BJ (cell line): ENCODE measurements at places on chromosomes 5 and 9.

DNA sequence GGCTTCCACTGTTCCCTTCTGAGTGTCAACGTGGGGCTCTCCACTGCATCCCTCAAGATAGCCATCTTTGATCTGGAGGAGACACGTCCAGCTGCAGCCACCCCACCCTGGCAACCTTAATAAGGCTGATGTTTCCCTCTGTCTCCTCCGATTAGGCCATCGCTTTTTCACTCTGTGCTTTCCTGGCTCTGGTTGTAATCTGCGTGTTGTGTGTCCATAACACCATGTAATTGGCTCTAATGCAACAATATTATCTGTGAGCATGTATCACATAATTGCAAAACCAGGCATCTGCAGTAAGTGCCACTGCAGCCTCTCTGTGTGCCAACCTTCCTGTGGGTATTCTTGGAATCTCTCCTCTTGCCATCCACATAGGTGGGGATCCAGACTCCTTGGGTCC is 249.9 kb upstream of the PANK3 start:
- no peak for DNase-seq

GRCh38 chr9:13467157-13467556 is 187.7 kb upstream of the MPDZ start:
- no peak for DNase-seq

DNA sequence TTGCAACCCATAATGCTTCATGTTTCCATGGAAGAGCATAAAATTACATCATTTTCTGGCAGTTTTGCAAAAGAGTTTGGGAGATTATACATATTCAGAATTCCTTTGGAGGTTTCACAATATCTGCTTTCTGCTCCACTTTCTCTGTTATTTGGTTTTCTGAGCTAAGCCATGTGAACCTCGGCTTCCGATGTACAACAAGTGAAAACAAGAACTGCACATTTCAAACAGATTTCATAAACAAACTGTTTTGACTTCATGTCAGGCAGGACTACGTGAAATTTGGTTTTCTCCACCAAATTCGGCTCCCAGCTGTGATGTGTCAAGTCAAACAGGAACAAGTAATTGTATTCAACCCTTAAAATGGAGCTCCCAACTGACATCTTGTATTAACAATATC is 609.8 kb downstream of the IRX1 start:
- no peak for DNase-seq

DNA sequence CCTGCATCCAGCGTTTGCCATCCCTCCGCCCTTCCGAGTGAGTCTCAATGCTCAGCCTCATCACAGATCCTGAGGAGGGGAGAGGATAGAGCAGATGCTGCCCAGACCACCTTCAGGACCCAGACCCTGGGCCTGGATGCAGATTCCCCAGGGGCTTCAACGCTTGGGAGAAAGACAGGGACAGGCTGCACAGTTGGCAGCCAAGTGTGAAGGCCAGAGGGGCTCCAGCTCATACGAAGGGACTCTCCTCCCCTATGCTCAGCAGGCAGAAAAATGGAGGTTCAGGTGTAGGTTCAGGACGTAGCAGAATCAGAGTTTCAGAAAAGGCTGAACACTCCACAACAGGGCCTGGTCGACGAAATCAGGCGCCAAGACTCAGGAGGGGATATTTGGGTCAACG is 378.5 kb upstream of the IRX1 start:
- DNase-seq = no peak

DNA sequence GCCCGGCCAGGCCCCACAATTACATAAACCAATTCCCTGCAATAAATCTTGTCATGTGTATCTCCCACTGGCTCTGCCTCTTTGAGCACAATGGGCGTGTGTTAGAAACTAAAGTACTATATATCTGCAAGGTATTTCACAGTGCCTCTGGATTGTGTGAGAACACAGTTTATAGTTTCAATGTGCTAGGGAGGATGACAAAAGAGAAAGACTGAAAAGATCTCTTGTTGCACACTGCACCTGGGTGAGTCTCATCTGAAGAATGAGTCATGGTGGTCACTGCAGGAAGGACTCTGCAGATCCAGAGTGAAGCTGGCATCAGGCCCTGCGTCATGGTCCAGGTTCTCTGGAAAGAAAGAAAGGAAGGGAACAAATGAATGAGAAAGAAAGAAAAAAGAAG is 20.7 kb upstream of the CTSV start:
- DNase-seq = no peak

- DNase-seq = peak; percentile 40
Observed at GRCh38 chr5:179060116-179061008, at the start of gene ZNF354C. Gene ZNF354C, plus strand, starts transcription at chr5:179060373. Its CDS starts 1,696 bp downstream, at chr5:179062069.

DNA sequence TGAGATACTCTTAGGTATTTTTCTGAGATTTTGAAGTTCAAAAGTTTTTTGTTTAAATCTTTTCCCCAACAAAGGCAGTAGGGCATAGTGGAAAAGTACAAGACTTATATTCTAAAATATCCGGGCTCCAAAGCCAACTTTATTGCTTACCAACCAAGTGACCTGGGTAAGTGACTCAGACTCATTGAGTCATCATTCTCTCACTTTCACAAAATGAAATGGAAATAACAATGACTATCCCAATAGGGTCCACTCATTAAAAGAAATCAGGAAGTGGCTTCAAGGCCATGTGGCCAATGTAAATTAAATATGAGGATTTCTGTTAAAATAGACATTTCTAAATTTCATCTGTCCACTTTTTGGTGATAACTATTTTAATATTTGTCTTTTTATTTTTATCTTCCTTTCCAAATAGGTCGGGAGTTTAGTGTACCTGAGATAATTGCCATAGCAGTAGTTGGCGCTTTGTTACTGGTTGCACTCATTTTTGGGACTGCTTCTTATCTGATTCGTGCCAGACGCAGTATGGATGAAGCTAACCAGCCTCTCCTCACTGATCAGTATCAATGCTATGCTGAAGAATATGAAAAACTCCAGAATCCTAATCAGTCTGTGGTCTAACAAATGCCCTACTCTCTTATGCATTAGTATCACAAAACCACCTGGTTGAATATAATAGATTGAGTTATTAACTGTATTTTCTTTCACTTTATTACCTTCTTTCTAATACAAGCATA is 15.5 kb downstream of the TYRP1 start:
- DNase-seq = peak; percentile 41

- DNase-seq = no peak
Observed at GRCh38 chr5:125377141-125377540, 630.7 kb upstream of the ZNF608 start.

DNA sequence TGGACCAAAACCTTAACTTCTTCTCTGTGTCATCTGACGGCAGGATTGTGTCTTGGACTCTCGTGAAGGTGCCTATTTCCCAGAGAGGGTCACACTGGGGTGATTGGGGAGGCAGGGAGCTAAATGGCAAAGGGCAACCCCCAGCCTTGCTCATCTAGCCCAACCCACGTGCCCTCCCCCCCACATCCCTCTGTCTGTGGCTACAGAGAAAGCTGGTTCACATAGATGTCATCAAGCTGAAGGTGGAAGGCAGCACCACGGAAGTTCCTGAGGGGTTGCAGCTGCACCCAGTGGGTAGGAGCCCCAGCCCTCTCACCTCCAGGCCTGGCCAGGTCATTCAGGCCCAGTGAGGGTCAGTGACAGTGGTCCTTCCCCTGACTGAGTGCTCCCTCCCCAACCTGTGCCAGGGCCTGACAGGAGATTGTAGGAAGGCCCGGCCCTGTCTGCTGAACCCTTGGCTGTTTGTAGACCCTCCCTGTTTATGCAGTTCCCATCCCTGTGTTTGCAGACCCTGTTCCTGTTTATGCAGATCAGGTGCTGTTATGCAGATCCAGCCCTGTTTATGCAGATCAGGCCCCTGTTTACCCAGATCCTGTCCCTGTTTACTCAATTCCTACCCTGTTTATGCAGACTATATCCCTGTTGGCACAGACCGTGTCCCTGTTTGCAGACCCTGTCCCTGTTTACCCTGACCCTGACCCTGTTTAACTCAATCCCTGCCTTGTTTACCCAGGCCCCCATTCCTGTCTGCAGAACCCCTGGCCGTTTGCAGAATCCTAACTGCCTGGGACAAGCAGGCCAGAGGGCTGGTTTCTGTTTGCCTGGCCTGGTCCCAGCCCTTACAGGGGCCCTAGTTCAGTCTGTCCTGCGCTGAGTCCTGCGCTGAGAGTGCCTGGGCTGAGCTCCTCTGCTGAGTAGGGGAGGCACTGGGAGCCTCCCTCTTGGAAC is 10.4 kb downstream of the ENHO start:
- no peak for DNase-seq

- no peak for DNase-seq
Observed at GRCh38 chr5:148626986-148627385, 27.3 kb downstream of the HTR4 start.

- DNase-seq = no peak
Observed at GRCh38 chr5:2196989-2197619, 314.4 kb upstream of the IRX4 start.

DNA sequence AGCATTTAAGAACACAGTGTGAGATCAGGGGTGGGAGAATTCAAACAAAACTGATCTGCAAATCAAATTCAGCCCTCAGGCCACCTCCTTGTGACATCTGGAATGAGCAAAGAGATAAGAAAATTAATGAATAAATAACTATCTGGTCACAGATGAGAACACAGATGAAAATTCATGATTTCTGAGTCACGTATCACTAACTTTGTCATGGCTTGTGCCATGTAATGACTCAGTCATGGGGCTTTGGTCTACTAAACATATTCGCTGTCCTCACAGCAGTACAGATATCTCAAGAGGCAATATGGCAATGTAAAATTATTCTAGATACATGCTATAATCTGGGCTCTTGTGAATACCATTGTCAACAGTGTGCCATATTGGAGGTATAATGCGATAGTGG is 274.4 kb downstream of the MAN2A1 start:
- no peak for DNase-seq

- no peak for DNase-seq
Observed at GRCh38 chr9:5994493-5994892, 20.9 kb downstream of the RANBP6 start.

- DNase-seq = no peak
Observed at GRCh38 chr5:93273176-93273575, 307.8 kb downstream of the NR2F1-AS1 start.

DNA sequence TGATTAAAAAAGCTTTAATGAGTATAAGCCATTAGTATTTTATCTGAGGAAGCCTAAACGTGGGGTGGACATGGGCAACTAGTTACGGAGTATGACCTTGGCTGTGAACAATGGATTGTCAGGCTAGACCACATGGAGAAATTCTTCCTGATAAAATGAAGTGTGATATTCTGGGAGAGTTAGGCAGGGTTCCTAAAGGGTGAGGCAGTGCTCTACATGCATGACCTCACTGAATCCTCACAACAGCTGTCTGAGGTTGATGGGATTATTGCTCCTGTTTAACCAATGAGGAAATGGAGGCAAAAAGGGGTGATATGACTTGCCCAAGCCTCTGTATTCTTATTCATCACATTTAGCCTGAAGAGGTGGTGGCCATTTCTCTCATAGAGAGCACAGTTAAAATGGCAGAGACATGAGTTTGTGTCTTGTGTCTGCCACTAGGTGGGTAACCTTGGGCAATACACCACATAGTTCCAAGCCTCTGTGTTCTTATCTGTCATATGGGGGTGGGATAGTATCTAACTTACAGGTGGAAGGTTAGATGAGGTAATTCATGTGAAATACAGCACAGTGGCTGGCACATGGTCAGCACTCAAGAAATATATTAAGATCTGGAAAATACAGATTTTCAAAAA is 96.1 kb upstream of the NR3C1 start:
- no peak for DNase-seq

GRCh38 chr5:83590966-83591365 is 119.4 kb downstream of the VCAN start:
- no peak for DNase-seq

GRCh38 chr5:53936481-53937352 is 373.7 kb downstream of the ARL15 start:
- DNase-seq = peak; percentile 71

- DNase-seq = no peak
Observed at GRCh38 chr5:1936413-1936812, 53.7 kb upstream of the IRX4 start.

DNA sequence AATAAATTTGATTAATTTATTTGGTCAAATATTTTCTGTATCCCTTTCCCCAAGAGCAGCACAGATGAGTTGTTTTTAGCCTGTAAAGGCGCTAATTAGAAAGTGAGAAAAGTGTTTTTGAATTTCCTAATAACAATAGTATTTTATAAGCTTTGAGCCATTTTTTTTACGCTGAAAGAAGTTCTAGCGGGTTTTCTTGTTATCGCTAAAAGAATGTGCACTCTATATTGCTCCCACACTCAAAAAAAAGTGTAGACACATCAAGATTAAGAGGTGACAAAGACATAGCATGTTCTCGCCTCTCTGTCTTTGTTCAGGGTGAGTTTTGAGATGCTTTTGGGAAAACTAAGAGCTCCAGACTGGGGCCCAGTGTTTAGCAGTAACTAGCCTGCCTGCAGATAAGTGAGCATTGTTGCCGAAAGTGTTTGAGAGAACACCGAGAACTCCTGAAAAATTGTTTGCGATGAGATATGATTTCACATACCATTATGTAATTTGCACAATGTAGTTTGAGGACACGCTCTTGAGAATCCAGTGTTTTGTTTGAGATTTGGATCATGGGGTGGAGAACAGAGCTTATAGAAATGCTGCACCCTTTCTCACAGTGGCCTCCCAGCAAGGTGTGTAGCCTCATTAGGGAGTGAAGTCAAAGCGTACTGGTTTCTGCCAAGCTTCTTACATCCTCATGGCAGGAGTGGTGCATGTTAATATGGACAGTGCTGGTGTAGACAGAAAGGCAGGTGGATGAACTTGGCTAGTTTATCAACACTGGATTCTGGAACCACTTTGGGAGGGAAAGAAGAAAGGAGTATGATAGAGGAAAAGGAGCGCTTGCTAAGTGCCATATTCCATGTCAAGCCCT is 1.5 kb downstream of the F2R start:
- DNase-seq = no peak

DNA sequence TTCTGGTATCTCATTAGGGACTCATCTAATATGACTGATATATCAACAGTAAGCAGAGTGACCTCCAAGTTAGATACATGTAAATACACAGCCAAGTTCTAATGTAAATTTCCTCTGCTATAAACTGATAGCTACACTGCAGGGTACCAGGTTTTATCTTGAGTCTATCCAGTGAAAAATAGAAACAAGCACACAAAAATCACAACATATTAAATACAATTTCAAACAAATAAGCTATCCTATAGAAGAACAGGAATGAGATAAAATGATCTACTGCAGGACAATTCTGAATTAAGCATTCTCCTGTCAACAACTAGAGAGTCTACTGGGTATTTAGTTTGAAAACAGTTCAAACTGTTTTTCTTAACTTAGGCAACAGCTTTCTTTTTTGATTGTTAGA is 42.7 kb downstream of the NR3C1 start:
- DNase-seq = no peak

- DNase-seq = no peak
Observed at GRCh38 chr5:159061834-159062474, 37.8 kb downstream of the EBF1 start.

GRCh38 chr5:134184155-134185135 is 7.7 kb upstream of the SKP1 start:
- no peak for DNase-seq

GRCh38 chr5:132265336-132266030 is 8.0 kb downstream of the PDLIM4 start:
- peak; percentile 98 for DNase-seq
